Stimulated activated CD4-positive, alpha-beta T cell treated with anti-CD3 and anti-CD28 coated beads, Interleukin-4, amount 100 ng/mL, for 24 hours (primary cell): ENCODE measurements at places on chromosomes 12 and 14.

DNA sequence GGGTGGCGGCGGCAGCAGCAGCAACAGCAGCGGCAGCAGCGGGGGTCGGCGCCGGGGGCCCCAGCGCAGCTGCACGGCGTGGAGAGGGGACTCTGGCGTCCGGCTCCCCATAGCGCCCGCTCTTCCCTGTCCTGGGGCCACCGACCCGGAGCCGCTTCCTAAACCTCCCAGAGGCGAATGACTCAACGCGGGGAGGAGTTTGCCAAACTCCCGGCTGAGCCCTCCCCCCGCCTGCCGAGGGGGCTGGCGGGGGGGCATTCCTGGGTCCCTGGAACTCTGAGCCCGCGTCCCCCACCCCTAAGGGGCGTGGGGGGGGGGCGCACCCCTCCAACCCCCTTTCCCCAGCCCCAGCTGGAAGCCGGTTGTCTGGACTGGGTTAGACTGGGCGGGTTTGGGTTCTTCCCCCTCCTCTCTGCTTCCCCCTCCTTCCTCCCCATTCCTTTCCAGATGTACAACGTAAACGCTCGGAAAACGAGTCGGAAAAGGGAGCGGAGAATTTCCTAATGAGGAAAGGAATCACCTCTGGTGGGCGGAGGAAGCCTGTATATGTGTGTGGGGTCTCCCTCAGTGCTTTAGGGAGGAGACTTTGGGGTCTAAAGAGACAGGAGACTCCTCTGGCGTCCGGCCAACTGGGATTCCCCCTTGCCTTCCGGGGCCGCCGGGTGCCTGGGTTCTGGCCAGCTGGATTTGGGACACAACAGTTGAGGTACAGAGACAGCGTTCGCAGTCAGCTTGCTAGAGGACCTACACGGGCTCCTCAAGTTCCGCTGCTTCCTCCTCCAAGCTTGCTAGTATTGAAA is at the start of gene ITGA5:
ITGA5 (minus strand) TSS at position 179 of the 800 bp plus-strand sequence; CDS start at position 111, 68 bp downstream.
- peak; percentile 50 for DNase-seq

- no peak for DNase-seq
Observed at GRCh38 chr14:37862263-37862662, 266.8 kb downstream of the TTC6 start.

DNA sequence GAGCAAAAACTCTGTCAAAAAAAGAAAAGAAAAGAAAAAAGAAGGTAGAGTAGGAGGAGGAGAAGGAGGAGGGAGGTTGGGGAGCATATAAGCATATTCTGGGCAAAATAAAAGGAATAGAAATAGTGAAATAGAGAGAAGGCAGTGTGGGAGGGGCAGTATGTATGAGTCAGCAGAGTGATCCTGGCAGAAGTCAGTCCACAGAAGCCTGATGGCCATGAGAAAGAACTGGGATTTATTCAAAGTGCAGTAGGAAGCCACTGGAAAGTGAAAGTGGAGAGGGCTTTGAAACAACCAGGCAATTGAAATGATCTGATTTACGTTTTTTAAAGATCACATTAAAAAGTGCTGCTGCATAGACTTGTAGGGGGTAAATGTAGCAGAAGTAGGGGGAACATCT is 368.6 kb upstream of the USP15 start:
- no peak for DNase-seq

- DNase-seq: no peak
Observed at GRCh38 chr14:99764222-99764706, 28.9 kb upstream of the EML1 start.

DNA sequence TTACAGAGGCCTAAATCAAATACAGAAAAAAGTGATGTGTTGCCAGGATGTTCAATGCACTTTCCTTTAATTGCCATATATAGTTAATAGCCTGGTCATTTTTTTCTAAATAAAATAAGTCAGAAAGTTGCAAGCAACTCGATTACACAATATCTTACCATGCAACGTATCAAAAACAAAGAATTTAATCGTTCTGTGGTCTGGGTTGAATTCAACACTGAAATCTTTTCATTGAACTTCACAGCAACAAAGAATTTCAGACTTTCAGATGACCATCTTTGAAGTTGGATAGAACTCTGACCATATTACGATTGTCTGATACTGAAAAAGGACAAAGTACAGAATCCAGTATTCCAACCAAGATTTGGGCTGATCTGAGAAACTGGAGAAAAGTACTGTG is 231.9 kb downstream of the SLC25A21 start:
- DNase-seq: no peak

GRCh38 chr12:130754234-130754901 is 38.3 kb upstream of the RIMBP2 start:
- DNase-seq: no peak

DNA sequence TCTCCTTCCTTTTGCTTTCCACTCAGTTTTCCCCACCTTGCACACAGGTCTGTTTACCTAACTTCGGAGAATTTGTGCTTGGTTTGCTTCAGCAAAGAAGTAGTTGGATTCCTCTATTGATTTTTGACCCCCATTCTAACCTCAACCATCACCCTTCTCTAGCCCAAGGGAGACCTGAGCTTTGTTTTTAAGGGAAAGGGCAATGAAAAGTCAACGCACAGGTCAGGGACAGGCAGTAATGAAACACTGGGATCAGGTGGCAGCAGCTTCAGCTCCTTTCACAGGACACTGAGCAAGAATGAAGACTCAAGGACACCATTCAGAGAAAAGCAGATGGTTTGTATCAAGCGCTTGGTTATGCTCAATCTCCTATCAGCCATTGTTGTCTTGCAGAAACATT is 46.9 kb upstream of the KRR1 start:
- DNase-seq: no peak

DNA sequence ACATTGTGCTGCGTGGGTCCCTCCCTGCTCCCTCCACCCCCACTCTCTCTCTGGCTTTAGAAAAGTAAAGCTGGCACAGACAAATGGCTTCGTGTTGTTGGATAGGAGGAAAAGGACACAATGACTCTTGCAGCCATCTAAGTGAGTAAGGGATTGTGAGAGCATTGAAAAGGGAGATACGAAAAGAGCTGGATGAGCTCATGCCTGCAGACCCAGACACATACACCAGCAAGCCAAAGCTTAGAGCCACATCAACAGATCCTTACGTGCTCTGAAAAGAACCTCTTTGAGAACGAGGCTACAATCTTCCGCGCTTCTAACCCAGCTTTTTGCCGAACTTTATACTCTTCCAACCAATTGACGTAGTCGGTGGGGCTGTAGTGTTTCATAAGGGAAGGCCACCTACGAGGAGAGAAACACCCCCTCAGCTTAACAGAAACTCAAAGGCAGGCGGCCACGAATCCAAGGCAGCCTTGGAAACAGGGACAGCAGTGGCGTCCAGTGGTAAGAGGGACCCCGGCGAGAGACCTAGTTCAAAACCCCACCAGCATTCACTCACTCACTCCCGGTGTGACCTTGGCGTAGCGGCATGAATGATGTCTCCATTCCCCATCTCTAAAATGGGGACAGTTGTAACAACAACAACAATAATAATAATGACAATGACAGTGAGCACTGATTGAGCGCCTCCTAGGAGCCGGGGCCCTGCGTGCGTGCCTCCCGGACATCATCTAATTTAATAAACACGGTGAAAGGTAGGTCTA is 1.1 kb downstream of the FBXO21 start:
- DNase-seq: no peak

DNA sequence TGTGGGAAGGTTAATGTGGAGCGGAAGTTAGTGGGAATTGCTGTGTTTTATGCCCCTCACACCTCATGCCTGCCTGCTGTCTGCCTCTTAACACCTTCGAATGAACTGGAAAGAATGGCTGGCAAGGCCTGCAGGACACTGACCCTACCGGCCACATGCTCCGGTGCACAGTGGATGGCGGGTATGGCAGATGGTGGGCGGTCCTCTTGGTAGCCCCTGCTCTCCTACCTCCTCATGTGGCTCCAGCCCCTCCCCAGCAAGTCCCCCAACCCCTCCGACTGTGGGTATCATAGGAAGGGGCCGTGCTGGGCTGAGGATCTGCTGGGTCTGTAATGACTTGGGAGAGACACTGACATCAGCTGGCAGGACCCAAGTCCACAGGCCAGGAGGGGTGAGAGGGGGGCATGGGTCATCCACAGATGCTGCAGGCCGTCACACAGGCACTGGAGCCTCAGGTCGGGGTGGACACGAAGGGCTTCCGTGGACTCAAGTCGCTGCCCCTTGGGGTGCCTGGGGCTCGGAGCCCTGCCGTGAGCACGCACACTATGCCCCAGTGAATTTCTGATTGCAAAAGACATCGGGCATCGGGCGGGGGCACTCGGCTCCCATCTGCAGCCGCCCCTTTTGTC is 77.4 kb downstream of the KIF26A start:
- DNase-seq: no peak

- DNase-seq: no peak
Observed at GRCh38 chr12:2688381-2688931, 106.3 kb upstream of the FKBP4 start.

DNA sequence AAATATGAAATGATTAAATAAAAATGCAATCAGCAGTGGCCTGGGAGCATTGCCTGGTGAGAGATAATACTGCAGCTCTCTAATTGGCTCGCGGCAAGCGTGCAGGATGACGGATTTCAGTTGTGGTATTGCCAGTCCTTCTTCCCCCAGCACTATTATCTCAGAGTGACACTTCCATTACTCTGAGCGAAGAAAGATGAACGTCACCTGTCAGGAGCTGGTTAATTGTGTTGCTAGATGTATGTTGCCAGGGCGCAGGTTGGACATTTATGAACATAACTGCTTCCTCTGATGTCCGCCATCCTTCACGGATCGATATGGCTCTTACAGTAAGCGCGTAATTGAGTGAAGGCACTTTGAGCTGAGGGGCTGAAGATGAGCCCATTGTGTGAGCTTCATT is 374.9 kb downstream of the PDZRN4 start:
- no peak for DNase-seq

DNA sequence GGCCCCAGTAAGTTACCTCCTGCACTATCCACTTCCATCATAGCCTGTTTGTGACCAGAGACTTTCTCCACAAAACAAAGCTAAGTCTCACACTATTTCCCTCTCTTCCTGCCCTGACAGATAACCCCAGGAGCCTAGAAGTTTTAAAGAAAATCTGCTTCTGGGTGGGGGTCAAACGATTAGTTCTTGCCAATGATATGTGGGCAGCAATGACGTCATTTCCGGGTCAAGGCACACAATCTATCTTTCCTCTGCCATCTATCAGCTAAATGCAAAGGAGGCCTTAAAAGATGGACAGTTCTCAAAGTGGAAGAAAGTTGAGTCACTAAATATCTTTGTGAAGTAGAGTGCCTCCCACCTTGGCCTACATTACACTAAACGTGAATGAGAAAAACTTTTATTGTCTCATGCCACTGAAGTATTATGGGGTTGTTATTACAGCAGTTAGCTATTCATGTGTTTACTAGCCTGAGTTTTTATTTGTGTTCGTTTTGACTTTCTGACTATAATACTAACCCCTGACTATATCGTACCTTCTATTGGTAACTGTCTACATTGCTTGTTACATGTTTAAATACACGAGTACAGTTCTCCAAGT is 86.2 kb downstream of the DENND5B start:
- no peak for DNase-seq

DNA sequence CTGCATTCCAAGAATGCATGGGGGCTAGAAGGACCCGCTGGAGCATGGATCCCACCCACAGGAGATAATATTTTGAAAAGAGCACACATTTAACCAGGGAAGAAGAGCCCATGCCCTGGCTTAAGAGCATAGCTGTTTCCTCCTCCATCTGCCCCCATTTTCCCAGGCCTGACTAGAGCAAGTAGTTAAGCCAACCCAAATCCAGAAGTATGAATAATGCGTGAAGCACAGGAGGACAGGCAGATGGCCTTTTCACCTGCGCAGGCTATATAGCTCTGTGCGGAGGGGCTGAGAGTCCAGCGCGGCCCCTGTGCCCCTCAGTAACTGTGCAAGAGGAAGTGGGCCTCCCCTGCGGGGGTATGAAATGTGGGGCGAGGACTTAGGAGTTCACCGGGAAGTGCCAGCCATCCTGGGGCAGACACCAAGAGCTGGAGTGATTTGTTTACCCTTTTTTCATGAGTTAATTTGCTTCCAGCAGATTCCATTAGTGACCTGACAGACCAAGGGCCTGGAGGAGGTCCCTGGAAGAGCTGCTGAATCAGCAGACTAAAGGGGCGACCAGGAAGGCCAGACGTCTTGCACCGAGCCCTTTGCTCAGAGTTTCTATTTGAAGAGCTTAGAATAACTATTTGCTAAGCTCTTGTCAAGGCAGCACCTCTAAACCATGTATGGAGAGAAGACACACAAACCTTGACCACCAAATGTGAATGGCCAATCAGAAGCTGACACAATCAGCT is 37.2 kb downstream of the DPF3 start:
- DNase-seq: no peak

DNA sequence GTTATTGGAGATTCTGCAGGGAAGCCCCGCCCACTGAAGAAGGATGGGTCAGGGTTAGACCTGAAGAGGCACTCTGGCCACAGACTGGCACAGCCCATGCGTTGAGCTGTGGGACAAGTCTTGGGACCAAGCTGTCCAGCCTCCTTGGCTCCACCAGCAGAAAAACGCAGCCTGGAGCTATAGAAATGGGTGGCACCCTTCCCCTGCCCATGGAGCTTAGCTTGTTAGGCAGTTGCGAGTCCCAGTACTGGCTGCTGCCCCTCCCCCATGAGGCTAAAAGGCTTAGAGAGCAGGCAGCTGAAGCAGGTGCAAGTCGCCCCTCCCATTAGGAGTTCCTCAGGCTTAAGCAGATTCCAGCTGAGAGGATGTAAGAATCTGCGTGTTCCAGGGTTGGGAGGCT is 1124.0 kb upstream of the TMEM132C start:
- DNase-seq: no peak

DNA sequence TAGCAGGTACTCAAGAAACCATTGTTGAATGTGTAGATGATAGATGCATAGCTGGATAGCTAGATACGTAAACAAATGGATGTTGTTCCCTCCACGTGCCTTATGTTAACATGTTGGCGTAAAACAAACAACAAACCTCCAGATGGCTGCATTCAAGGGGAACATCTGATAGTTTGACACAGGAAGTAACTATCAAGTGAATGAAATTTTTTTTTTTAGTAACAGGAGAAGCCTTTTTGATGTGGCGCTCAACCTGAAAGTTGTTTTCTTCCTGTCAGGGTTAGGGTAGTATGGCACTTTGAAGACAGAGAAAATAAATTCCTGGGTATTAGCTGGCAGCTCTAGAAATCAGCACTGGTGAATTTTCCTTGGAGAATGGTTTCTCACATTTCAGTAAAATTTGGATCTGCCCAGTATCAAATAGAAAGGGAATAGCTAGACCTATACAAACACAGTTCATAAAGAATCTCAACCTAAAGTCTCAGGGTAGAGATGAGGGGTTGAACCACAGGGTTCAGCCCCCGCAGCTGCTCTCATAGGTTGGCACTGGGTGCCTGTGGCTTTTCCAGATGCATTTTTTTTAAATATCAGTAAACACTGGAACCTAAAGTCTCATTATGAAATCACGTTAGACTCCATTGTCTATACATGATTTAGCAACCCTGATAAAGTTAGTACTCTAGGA is 18.8 kb upstream of the RAP1B start:
- peak; percentile 13 for DNase-seq

- DNase-seq: no peak
Observed at GRCh38 chr12:58564721-58565120, 355.6 kb downstream of the LRIG3 start.

GRCh38 chr14:65804439-65805112 is 392.0 kb downstream of the FUT8 start:
- DNase-seq: no peak

- no peak for DNase-seq
Observed at GRCh38 chr12:65712260-65713004, 111.9 kb upstream of the HMGA2 start.
